Liver (tissue), 10 donors: ENCODE measurements at places on chromosomes 3 and 15. TPM values are rescaled to one million over a fixed set of nuclear protein-coding genes. Genes with fewer than 3 reads are reported as not detected.

DNA sequence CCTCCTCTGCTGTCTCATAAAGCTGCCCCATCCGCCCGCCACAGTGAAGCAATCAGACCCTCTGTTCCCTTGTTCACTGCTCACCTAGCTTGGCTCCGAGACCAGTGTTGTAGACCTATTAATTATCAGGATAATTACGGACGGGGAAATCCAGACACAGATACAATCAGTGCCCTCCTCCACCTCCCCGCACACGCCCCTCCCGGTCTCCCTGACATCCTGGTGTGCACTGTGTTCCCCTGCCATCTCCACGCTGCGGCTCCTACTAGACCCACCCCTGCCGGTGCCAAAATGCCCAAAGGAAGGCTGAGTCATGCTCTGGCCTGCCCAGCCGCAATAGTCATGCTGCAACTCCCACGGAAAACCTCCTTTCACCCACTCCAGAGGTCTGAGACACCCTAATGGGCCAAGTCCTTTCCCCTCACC lies 277.3 kb upstream of the TLE3 start:
- H3K4me1 ChIP-seq: peaks cover 34% of the 10 kb centered on the region
- H3K27me3 ChIP-seq: no peaks in the 10 kb centered on the region
- no peak overlapping the region for H3K4me3 ChIP-seq
- no peaks in the 10 kb centered on the region for H3K36me3 ChIP-seq
- peak; percentile 20 for DNase-seq

DNA sequence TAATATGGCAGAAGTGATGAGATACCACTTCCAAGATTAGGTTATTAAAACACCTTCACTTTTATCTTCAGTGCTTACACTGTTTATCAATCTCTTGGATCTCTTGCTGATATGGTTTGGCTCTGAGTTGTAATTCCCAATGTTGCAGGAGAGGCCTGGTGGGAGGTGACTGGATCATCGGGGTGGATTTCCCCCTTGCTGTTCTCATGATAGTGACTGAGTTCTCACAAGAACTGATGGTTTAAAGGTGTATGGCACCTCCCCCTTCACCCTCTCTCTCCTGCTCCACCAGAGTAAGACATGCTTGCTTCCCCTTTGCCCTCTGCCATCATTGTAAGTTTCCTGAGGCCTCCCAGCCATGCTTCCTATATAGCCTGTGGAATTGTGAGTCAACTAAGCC lies 11.8 kb downstream of the GOLIM4 start:
- no peak for DNase-seq
- H3K36me3 ChIP-seq: no peaks in the 10 kb centered on the region
- no peak overlapping the region for H3K4me3 ChIP-seq
- no peaks in the 10 kb centered on the region for H3K27me3 ChIP-seq
- peaks cover 21% of the 10 kb centered on the region for H3K4me1 ChIP-seq

GRCh38 chr3:56484122-56484521 lies 15.9 kb upstream of the ERC2 start:
- H3K4me3 ChIP-seq: no peak overlapping the region
- H3K27me3 ChIP-seq: no peaks in the 10 kb centered on the region
- no peak overlapping the region for H3K27ac ChIP-seq
- no peaks in the 10 kb centered on the region for H3K4me1 ChIP-seq

DNA sequence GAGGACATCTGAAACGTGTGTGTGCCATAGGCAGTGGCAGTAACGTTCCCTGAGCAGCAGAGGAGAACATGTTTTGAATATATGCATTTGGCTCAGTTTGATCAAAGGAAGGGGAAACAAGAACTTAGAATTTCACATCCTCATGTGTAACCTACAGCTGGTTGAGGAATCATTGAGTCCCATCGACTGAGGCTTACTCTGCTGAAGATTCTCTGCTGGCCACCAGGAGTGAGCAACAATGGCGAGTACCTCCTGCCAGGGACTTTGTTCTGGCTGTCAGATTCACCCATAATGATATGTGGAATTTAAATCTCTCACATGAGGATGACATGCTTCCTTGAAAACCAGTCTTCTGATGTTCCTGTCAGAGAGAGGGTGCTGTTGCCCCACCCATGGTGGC lies 21.3 kb downstream of the GORASP1 start:
- H3K27ac ChIP-seq: no peak overlapping the region
- H3K27me3 ChIP-seq: no peaks in the 10 kb centered on the region
- H3K36me3 ChIP-seq: peaks cover 37% of the 10 kb centered on the region
- H3K4me3 ChIP-seq: no peak overlapping the region

DNA sequence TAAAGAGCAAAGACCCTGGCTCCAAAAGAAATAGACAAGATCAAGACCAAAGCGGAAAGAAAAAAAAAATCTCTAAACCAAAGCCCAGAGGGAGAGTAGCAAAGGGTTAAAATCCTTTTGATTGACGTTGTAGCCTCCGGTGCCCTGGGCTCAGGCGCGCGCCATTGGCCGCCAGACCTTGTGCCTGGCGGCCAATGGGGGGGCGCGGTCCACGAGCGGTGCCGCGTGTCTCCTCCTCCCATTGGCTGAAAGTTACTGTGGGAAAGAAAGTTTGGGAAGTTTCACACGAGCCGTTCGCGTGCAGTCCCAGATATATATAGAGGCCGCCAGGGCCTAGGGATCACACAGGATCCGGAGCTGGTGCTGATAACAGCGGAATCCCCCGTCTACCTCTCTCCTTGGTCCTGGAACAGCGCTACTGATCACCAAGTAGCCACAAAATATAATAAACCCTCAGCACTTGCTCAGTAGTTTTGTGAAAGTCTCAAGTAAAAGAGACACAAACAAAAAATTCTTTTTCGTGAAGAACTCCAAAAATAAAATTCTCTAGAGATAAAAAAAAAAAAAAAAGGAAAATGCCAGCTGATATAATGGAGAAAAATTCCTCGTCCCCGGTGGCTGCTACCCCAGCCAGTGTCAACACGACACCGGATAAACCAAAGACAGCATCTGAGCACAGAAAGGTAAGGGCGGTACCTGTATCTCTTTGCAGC lies at the start of gene HES1:
Gene HES1 (plus strand): TSS at position 343 of the 713 bp plus-strand sequence. CDS start 233 bp downstream, at position 576.
- peak within 1 kb of the TSS; percentile 97 for H3K27ac ChIP-seq
- H3K4me3 ChIP-seq: peak within 1 kb of the TSS; percentile 76
- H3K36me3 ChIP-seq: no peaks in the 10 kb centered on the region
- peak; percentile 82 for DNase-seq
- peaks cover 14% of the 10 kb centered on the region for H3K4me1 ChIP-seq

DNA sequence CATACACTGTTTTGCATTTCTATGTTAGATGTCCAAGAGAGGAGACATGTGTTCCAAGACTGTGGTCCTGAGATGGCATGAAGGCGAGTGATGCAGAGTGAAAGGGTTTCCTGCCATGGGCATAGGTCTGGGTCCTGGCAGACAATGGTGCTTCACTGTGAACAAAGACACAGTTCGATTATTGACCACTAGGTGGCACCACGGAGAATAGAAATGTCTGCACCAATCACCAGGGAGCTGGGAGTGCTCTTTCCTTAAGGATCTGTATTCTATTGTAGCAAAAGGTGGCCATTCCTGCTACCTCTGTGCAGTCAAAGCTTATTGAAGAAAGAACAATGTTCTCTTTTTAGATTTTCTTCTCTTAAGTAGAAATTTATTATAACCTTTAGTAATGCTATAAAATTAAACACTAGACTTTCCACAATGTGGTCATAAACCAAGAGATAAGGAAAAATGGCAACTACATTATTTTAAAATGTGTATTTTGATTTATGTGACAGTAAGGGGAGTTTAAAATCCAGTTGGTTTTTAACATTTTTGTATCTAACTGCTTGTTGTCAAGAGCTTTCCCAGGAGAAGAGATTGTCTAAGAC lies 88.7 kb downstream of the GABRG3 start:
- no peak overlapping the region for H3K27ac ChIP-seq
- H3K4me3 ChIP-seq: no peak overlapping the region
- peaks cover 2% of the 10 kb centered on the region for H3K27me3 ChIP-seq
- peak; percentile 49 for DNase-seq
- no peaks in the 10 kb centered on the region for H3K4me1 ChIP-seq

DNA sequence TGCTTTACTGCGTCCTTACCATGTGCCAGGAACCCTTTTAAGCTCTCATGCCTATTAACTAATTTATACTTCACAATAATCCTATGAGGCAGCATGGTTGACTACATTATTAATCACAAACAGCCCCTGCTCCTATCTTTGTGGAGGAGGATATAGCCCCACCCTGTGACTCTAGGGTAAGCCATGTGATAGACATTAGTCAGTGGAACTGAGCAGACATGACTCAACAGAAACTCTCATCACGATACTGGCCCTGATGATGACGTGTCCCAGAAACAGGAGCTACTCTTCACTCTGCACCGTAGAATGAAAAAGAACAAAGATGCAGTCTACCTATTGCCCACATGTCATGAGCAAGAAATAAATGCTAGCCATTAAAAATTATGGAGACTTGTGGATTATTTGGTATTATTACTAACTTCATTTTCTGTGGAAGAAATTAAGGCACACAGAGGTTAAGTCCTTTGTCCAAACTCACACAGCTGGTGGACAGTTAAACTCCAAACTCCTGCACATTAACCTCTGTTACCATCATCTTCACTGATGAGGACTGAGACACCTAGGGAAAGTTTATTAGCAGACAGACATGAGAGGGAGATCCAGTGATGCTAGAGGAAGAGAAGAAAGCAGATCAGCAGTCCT lies 51.2 kb downstream of the CFAP20DC start:
- H3K27me3 ChIP-seq: no peaks in the 10 kb centered on the region
- H3K36me3 ChIP-seq: no peaks in the 10 kb centered on the region
- no peak overlapping the region for H3K27ac ChIP-seq
- H3K4me3 ChIP-seq: no peak overlapping the region
- no peaks in the 10 kb centered on the region for H3K4me1 ChIP-seq

- H3K4me1 ChIP-seq: no peaks in the 10 kb centered on the region
- no peak overlapping the region for H3K27ac ChIP-seq
- H3K36me3 ChIP-seq: no peaks in the 10 kb centered on the region
- H3K4me3 ChIP-seq: no peak overlapping the region
- H3K27me3 ChIP-seq: no peaks in the 10 kb centered on the region
These were observed 387.8 kb upstream of the THBS1 start for GRCh38 chr15:39192979-39193560.

- no peak overlapping the region for H3K4me3 ChIP-seq
- no peaks in the 10 kb centered on the region for H3K27me3 ChIP-seq
- no peaks in the 10 kb centered on the region for H3K36me3 ChIP-seq
- no peak for DNase-seq
- peaks cover 1% of the 10 kb centered on the region for H3K4me1 ChIP-seq
These were observed 270.8 kb downstream of the UACA start for GRCh38 chr15:70492240-70493177.

The TOPAZ1 gene
- not detected for total RNA-seq

The IQCF5 gene
- total RNA-seq: not detected

The NR2F2 gene
- total RNA-seq: 6.4 TPM
